Pancreas (tissue), 10 donors: ENCODE measurements at places on chromosomes 2 and 18. TPM values are rescaled to one million over a fixed set of nuclear protein-coding genes. Genes with fewer than 3 reads are reported as not detected.

Gene PJVK
- 0.88 TPM for total RNA-seq

Gene ABCG5
- 0.06 TPM for total RNA-seq

Gene MEP1B
- not detected for total RNA-seq

Gene PRKRA
- 20.0 TPM for total RNA-seq

Gene FAM110C
- 10.2 TPM for total RNA-seq

Gene MC4R
- not detected for total RNA-seq

Gene ELMOD3
- 10.5 TPM for total RNA-seq

DNA sequence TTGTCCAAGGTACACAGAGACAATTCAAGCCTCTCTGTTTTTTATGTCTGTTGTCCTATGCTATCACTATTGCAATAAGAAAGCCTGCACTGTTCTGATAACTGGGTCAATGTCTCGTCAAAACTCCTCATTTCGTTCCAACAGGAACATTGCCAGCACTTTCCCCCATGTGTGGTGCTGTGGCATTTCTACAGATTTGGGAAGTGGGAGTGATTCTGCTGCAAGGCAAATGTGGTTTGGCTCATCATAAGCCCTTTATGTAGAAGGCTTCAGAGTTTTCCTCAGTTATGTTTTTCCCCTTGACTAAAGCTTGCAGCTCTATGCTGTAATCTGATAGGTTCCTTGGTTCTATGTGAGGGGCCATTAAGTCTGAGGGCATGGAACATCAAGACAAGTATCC, 324.1 kb upstream of the TCF4 start:
- H3K4me1 ChIP-seq, result no peaks in the 10 kb centered on the region
- no peak overlapping the region for H3K4me3 ChIP-seq
- DNase-seq, result no peak
- H3K27me3 ChIP-seq, result no peaks in the 10 kb centered on the region

DNA sequence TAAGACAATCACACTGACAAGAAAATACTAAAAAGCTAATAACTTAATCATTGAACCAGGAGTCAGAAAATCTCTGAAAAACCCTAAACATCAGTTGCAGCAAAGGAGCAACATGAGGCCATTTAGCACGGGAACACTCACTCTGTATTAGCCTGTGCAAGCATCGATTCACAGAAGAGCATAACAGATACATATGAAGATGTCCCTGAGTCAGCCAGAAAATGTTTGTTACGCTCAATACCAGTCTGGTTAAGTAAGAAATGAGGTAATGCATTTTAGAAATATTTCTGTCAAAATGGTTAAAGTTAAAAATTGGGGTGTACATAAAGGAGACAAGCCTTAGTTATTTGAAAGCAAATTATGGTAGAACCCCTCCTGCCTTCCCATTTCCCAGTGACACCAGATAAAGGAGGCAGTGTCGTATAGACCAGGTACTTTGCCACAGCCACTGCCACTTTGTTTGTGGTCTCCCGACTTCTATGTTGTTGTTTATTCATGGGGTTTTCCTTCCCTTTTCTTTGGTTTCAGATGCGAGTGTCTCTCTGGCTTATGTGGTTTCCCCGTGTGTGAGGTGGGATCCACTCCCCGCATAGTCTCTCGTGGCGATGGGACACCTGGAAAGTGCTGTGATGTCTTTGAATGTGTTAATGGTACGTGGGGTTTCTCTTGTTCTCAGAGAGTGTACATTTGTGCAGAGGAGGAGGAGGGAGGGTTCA, 108.6 kb downstream of the CRIM1 start:
- H3K36me3 ChIP-seq, result no peaks in the 10 kb centered on the region
- no peaks in the 10 kb centered on the region for H3K27me3 ChIP-seq
- no peak overlapping the region for H3K27ac ChIP-seq
- H3K4me3 ChIP-seq, result no peak overlapping the region
- DNase-seq, result no peak

GRCh38 chr2:113700186-113700841, 56.1 kb downstream of the SLC35F5 start:
- H3K27ac ChIP-seq, result no peak overlapping the region
- H3K4me1 ChIP-seq, result no peaks in the 10 kb centered on the region
- H3K4me3 ChIP-seq, result no peak overlapping the region
- no peaks in the 10 kb centered on the region for H3K27me3 ChIP-seq
- DNase-seq, result no peak

- no peak overlapping the region for H3K27ac ChIP-seq
- no peaks in the 10 kb centered on the region for H3K27me3 ChIP-seq
- no peaks in the 10 kb centered on the region for H3K4me1 ChIP-seq
- no peak for DNase-seq
- no peak overlapping the region for H3K4me3 ChIP-seq
Observed at GRCh38 chr2:209549589-209549988, 125.7 kb downstream of the MAP2 start.

DNA sequence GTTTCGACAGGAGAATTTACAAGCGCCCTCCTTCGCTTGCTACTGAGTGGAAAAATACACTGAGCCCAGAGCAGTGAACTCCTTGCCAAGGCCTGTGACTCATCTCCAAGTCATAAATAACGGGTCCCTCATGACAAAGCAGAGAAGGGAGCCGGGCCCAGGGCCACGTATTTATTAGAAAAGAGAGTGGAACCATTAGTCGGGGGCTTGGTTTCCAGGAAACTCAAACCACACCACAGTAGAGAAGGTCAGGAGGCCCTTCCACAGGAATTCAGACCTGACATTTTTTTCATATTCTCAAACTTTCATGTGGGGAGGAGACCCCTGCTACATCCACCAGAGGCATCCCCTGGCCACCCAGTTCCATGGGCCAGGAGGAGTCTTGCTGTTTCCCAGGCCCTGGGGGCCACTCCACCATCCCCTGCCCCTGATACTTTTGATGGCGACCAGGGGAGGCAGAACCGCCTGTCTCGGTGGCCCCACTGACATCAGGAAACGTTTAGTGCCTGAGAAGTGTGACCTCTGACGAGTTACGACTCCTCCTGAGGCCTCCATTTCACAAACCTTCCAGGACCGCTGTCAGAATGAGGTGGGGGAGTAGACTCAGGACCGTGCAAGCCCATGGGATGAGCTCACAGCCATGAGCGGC, 289.7 kb downstream of the DYSF start:
- no peaks in the 10 kb centered on the region for H3K27me3 ChIP-seq
- no peaks in the 10 kb centered on the region for H3K36me3 ChIP-seq
- no peak overlapping the region for H3K4me3 ChIP-seq
- H3K27ac ChIP-seq, result no peak overlapping the region
- peaks cover 14% of the 10 kb centered on the region for H3K4me1 ChIP-seq
- DNase-seq, result peak; percentile 9

GRCh38 chr2:46469116-46469515, 10.2 kb upstream of the TMEM247 start:
- no peaks in the 10 kb centered on the region for H3K4me1 ChIP-seq
- no peaks in the 10 kb centered on the region for H3K36me3 ChIP-seq
- H3K4me3 ChIP-seq, result no peak overlapping the region
- no peak overlapping the region for H3K27ac ChIP-seq
- H3K27me3 ChIP-seq, result no peaks in the 10 kb centered on the region

- H3K36me3 ChIP-seq, result no peaks in the 10 kb centered on the region
- no peak for DNase-seq
- no peaks in the 10 kb centered on the region for H3K27me3 ChIP-seq
- no peak overlapping the region for H3K27ac ChIP-seq
Observed at GRCh38 chr2:180882959-180883358, 97.4 kb upstream of the UBE2E3 start.

- peak overlapping the region; percentile 54 for H3K27ac ChIP-seq
- H3K36me3 ChIP-seq, result peaks cover 9% of the 10 kb centered on the region
- no peak overlapping the region for H3K4me3 ChIP-seq
- H3K27me3 ChIP-seq, result no peaks in the 10 kb centered on the region
- DNase-seq, result no peak
- H3K4me1 ChIP-seq, result peaks cover 20% of the 10 kb centered on the region
Observed at GRCh38 chr2:69375494-69376353, 11.3 kb downstream of the GFPT1 start.

DNA sequence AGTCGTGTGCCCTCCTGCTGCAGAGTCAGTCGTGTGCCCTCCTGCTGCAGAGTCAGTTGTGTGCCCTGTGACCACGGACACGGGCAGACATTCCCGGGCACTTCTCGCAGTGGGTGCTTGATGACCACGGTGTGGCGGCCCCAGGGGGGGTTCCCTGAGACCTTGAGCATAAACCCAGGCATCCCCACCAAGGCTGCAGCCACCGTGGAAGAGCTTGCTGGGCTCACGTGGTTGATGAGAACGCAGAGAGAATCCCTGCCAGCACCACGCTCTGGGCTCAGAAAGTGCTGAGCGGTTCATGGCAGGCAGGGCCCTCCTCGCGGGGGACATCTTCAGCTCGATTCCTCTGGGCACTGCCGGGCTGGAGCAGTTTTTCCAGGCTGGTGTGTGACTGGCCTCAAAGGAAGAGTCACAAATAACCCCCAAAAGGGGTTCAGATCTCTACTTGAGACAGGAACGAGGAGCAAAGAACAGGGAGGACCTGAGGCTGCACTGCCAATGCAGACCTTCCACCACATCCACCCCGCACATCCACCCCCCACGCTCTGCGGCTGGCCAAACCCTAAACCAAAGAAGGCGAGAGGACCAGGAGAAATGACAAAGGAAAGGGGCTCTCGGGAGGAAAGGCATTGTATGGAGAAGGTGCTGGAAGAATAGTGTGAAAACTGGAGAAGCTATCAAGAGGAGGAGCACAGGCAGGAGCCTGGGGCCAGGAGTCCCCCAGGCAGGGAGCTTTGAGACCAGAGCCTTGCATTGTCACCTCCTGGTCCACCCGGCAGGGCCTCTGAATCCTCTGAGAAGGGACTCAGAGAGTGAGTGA, 8.4 kb upstream of the PER2 start:
- DNase-seq, result peak; percentile 39
- H3K4me3 ChIP-seq, result no peak overlapping the region
- no peaks in the 10 kb centered on the region for H3K36me3 ChIP-seq
- peaks cover 25% of the 10 kb centered on the region for H3K4me1 ChIP-seq
- no peaks in the 10 kb centered on the region for H3K27me3 ChIP-seq

DNA sequence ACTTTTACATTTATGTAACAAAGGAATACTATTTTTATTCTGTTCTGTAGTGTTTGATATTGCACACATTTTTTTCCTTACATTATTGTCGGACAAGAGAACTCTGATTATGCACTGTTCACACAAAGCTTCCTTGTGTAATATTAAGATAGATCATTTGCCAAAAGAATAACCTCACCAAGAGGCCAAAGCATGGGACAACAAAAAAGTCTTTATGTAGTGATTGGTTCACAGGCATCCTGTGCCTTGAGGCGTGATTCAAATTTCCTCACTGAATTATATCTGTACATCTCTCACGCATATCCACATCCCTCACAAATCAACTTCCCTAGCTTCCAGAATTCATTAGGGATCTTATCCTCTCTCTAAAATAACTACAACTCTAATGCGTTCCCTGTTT, 642.7 kb downstream of the NR4A2 start:
- no peaks in the 10 kb centered on the region for H3K27me3 ChIP-seq
- H3K27ac ChIP-seq, result no peak overlapping the region
- DNase-seq, result no peak
- H3K4me3 ChIP-seq, result no peak overlapping the region
- H3K36me3 ChIP-seq, result no peaks in the 10 kb centered on the region
- H3K4me1 ChIP-seq, result no peaks in the 10 kb centered on the region

DNA sequence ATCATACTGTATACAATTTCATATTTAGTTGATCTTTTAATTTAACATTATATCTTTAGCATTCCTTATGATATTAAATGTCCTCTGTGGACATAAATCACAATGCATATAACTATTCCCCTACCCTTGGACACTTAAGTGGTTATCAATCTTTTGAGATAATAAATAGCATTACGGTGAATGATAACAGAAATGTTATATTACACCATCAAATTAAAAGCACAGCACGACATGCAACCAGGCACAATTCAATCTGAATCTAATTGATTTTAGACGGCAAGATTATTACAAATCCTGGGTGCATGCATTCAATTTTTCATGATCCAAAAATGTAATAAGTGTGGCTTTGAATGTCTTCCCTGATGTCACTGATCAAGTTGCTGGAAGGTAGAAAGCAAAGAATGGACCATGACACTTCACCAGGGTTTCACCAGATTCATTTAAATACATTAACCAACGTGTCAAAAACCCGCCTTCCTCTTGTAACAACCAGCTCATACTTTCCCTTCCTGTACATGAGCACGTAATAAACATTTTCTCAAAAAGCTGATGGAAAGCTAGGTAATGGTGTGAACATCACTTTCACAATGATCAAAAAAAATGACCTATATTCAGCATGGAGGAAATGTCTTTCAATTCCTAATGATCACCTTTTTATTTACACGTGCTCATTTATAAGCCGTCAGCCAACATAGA, 513.7 kb upstream of the ID2 start:
- no peaks in the 10 kb centered on the region for H3K4me1 ChIP-seq
- H3K27ac ChIP-seq, result no peak overlapping the region
- H3K36me3 ChIP-seq, result no peaks in the 10 kb centered on the region
- no peaks in the 10 kb centered on the region for H3K27me3 ChIP-seq

GRCh38 chr2:28608500-28609424, 112.9 kb downstream of the PLB1 start:
- H3K36me3 ChIP-seq, result no peaks in the 10 kb centered on the region
- no peak overlapping the region for H3K4me3 ChIP-seq
- H3K4me1 ChIP-seq, result peaks cover 2% of the 10 kb centered on the region
- no peak overlapping the region for H3K27ac ChIP-seq

DNA sequence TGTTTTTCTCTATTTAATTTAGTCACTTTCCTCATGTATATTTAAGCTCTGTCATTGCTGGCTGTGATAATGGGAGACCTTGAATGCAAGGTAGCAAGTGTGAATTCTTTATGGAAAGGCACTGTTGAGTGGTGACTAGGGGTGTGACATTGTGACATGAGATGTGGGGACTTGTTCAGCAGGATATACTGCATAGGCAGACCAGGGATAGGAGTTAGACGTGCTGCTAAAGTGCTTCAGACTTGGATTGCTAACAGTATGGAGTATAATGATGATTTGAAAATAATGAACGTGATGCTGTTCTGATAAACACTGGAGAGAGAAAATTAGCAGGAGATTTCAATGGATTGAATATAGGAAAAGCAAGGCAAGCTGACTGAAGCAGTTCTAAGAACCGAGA, 135.1 kb downstream of the NCOA1 start:
- H3K36me3 ChIP-seq, result no peaks in the 10 kb centered on the region
- H3K27ac ChIP-seq, result no peak overlapping the region
- peaks cover 7% of the 10 kb centered on the region for H3K4me1 ChIP-seq
- DNase-seq, result no peak
- H3K27me3 ChIP-seq, result no peaks in the 10 kb centered on the region

DNA sequence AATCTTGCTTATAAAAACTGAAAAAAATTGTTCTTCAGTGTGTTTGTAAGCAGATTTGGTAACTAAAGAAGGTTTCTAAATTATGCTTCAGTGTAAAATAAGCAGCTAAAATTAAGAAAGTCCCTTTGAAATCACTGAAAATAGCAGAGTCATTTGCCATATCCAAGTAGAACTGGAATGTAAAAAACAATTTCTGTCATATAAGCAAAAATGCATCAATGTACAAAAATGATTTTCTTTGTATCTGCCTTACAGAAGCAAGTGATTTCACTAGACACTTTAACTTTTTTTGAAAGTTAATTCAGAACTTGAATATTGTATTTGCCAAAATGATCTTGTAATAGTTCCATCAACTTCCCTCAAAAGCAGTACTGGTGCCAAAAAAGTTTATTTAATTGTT, 121.7 kb upstream of the CD226 start:
- H3K4me3 ChIP-seq, result no peak overlapping the region
- H3K4me1 ChIP-seq, result no peaks in the 10 kb centered on the region
- H3K27ac ChIP-seq, result no peak overlapping the region
- no peak for DNase-seq

- no peak within 1 kb of the TSS for H3K4me3 ChIP-seq
- no peaks in the 10 kb centered on the region for H3K36me3 ChIP-seq
- H3K27ac ChIP-seq, result no peak within 1 kb of the TSS
- peak; percentile 85 for DNase-seq
- H3K4me1 ChIP-seq, result peaks cover 5% of the 10 kb centered on the region
Observed at GRCh38 chr2:28810384-28811285, at the start of gene SPDYA. TSS of gene SPDYA (plus strand) at chr2:28810834. CDS start at chr2:28816015, 5,181 bp downstream.

- H3K36me3 ChIP-seq, result no peaks in the 10 kb centered on the region
- no peaks in the 10 kb centered on the region for H3K27me3 ChIP-seq
- H3K4me3 ChIP-seq, result no peak overlapping the region
- DNase-seq, result no peak
- no peak overlapping the region for H3K27ac ChIP-seq
Observed at GRCh38 chr18:28767727-28768211, 590.8 kb upstream of the CDH2 start.
